ENCODE measurements at places on chromosomes 12 and 14. TPM values are rescaled to one million over a fixed set of nuclear protein-coding genes. Genes with fewer than 3 reads are reported as not detected.

PPHLN1 gene
- total RNA-seq = 53.0 TPM

GNPNAT1 gene
- 47.2 TPM for total RNA-seq

CD163 gene
- total RNA-seq = not detected

BIN2 gene
- 0.07 TPM for total RNA-seq

LAG3 gene
- 1.6 TPM for total RNA-seq

KLRC1 gene
- total RNA-seq = not detected

ACVRL1 gene
- 0.18 TPM for total RNA-seq

TAS2R42 gene
- total RNA-seq = not detected

TMEM30B gene
- 0.27 TPM for total RNA-seq

CIROP gene
- total RNA-seq = not detected

PRR13 gene
- total RNA-seq = 307 TPM

Data from A549 treated with CORT108297 at 1 μM for 4 hours (cell line).